NCI-H69 (cell line): ENCODE measurements at places on chromosomes 4 and X.

DNA sequence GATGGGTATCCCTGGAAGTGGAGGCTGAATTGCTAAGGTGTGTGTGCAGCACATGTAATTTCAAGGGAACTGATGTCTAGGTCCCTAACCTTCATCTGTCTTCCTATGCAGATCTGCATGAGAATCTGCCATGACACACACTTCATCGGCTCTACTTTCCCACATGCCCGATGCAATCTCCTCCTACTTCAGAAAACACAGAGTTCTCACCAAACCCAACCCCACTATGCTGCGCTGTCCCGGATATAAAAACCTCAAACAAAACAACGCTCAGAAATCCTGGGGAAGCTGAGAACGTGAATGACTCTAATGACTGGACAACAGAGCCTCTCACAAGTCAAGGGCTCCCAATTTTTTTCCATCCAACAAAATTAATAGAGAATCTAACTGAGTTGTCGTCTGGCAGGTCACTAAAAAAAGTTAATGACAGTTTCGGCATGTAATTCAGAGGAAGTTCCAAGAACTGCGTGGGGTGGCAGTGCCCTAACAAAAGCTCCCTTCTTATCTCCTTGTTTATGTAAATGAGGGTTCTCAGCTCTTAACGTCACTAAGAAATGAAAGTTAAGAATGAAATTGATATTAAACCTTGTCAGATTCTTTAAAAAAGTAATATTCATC is 39.0 kb downstream of the STX18 start:
- peak; percentile 4 for DNase-seq

GRCh38 chr4:168474660-168475320 is 5.5 kb downstream of the DDX60L start:
- DNase-seq: peak; percentile 48

DNA sequence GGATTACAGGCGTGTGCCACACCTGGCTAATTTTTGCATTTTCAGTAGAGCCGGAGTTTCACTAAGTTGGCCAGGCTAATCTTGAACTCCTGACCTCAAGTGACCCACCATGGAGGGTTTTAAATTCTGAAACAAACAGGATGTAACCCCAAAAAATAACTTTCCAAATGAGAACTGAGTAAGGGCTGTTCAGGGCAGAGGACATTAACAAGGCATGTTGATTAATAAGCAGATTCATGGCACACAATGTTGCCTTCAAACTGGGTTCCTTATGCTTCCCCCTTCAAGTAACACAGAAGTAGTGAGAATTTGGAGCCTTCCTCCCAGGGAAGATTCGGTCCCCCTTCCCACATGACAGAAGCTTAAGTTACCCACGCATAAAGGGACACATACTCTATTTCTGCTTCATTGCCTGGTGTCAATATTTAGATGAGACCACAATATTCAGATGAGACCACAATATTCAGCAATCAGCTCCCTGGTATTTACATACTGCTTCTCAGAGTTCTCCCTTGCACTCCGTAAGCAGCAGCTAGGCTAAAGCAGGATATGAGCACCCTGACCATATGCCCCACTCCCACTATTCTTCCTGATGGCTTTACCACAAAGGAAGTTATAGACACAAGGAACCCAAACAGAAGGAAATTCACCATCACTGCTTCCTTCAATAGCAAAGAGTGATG is 21.4 kb downstream of the GRSF1 start:
- no peak for DNase-seq

- no peak for DNase-seq
Measured at GRCh38 chr4:169715826-169716225, 41.9 kb downstream of the HPF1 start.

DNA sequence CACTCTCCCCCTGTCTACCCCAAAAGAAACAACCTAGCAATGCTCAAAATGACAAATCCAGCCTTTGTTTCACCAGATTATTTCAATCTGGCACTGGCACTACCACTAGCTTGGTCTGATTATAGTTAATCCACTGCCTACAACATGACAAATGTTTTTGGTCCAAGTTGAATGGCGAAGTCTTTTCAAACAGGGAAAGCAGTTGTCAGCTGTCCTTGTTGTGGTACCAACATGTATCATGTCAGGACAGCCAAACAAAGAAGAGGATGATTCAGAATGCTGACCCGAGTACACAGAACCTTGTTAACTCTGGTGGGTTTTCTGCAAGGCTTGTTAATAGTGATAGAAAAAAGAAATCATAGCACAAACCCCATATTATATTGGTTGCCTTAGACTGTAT is 160.8 kb upstream of the ANK2 start:
- DNase-seq: no peak

- DNase-seq: no peak
Measured at GRCh38 chr4:116529129-116529528, 556.2 kb downstream of the TRAM1L1 start.

- DNase-seq: no peak
Measured at GRCh38 chr4:39047681-39048080, 14.4 kb upstream of the KLHL5 start.
